ENCODE measurements at places on chromosomes 13 and 19.

DNA sequence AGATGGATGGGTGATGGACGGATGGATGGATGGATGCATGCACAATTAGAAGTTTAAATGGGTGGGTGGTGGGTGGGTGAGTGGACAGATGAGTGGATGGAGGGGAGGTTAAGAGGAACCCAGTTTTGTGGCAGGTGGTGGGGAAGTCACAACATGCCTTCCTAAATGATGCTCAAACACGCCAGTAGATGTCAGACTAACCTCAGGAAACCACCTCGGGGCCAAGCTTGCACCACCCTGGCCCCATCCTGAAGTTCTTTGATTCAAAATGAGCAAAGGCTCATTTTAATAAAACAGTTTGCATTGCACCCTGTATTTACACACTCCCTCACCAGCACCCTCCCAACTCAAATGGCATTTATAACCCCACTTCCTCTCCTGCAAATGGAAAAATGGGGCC is 91.4 kb upstream of the CACNA1A start:
- DNase-seq = peak; percentile 75

DNA sequence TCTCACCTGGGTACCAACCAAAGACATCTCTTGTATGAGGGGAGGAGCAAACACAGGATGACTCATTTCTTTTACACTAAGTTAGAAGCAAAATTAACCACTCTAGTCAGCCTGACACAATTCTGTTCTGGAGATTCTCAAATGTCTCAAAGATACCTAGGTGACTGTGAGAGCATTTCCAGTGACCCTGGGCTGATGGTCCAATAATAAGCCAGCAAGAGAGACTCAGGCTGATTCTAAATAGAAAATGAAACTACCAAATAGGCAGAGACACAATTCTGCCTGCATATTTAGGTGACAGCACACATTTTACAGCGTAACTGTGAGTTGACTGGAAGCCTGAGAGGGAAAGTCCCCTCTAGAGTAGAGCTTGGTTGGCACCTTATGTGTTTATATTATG is 16.3 kb downstream of the ZNF91 start:
- no peak for DNase-seq

DNA sequence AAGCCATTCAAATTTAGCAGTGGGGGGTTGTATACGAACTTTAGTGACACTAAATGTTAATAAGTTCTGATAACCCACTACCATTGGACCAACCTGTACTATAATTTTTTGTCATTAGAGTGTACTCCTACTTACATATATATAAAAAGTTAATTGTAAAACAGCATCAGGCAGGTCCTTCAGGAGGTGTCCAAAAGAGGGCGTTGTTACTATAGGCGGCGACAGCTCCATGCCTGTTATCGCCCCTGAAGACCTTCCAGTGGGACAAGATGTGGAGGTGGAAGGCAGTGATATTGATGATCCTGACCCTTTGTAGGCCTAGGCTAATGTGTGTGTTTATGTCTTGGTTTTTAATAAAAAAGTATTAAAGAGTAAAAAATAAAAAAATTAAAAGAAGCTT is 27.5 kb downstream of the SPRYD7 start:
- DNase-seq = no peak

- DNase-seq = no peak
Observed at GRCh38 chr19:2374808-2375207, 14.7 kb downstream of the TMPRSS9 start.
